Renal cortical epithelial cell (primary cell): ENCODE measurements at places on chromosomes 7 and 10. TPM values are rescaled to one million over a fixed set of nuclear protein-coding genes. Genes with fewer than 3 reads are reported as not detected.

The HOXA1 gene
- 1.0 and 1.8 TPM in 2 replicates for total RNA-seq

The ADAM12 gene
- total RNA-seq: 19.4 and 26.2 TPM in 2 replicates

The PPP1R17 gene
- not detected in 2 replicates for total RNA-seq

The NME8 gene
- not detected in 2 replicates for total RNA-seq

The BTRC gene
- total RNA-seq: 4.7 and 19.6 TPM in 2 replicates

DNA sequence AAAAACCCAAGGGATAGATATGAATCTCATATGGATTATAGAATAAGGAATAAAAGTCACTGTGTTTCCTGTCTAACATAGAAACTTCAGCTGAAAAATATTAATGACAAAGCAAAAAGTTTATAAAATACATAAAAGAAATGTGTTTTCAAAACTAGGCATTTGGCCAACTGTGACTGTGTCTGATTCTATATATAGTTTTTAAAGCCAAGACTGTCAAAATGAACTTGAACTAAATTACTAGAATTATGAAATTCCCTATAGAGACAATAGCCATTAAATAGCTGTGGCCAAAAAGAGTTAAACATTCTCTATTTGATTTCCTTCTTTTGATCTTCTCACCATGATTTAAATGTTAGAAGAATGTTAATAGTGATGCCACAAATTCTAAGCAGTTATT lies 311.2 kb upstream of the SEMA3D start:
- peak; percentile 7 for DNase-seq

- peak; percentile 35 for DNase-seq
Observed at GRCh38 chr7:127938588-127938987, 92.6 kb downstream of the LRRC4 start.

DNA sequence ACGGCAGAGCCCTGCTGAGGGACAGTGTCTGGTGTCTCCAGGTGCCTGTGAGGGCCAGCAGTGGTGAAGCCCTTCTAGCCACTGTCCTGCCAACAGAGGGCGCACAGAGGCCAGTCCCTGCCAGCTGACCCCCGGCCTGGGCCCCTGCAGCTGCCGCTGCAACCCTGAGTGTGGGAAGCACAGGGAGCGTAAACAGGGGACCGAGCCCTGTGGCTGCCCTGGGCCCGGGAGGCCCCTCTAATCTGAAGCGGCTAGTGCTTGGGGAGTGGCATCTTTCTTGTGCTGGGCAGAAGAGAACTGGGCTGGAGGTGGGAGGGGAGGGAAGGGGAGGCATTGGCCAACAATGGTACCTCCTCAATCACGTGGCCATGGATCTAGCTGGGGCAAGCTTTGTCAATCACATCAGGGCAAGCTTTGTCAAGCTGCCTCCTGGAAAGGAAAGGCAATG lies 34.6 kb downstream of the TRIM8 start:
- DNase-seq: peak; percentile 64

DNA sequence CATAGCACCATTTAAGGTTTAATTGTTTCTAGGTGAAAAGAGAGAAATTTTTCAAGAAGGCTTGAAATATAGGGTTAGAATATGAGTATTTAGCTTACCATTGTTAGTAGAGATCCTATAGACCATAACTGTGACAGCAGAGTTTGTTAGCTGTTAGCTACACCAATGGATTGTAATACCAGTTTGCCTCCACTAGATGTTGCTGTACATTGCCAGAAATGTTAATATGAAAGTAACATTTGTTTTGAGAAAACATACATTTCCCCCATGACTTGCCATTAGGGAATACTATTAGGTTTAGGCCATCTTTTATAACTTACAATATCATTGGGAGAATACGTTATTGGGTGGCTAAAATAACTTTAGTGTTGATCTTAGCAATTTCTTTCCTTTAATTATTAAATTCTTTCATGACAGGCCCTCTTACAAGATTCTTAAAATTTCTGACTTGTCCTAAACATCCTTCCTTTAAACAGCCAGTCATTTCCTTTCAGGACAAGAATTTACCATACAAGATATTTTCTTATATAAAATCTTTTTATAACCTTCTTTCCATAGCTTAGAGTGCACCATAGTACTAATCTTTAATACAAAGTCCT lies 39.5 kb downstream of the ZNF117 start:
- DNase-seq: peak; percentile 47

GRCh38 chr10:43203448-43204041 lies 63.3 kb downstream of the RASGEF1A start:
- no peak for DNase-seq

GRCh38 chr7:106583100-106583499 lies 77.9 kb downstream of the CCDC71L start:
- DNase-seq: no peak

DNA sequence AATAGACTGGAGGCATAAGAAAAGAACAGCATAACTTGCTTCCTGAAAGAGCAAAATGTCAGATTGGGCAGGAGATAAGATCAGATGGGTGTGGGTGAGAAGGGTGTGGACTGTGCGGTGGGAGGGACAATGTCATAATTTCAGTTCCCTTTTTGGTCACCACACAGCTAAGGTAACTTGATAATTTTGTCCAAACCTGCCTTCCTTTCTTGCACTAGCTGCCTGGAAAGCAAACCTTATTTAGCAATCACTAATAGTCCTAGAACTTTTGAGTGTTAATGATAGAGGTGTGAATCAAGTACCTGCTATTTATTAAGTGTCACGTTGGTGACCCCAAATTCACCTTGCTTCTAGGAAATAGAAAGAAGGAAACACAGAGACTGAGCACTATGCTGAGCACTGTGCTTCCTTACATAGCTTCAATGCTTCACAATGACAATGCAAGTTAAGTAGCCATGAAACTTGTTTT lies 72.4 kb upstream of the SP4 start:
- peak; percentile 14 for DNase-seq

- DNase-seq: no peak
Observed at GRCh38 chr10:98399784-98400183, 15.2 kb downstream of the PYROXD2 start.

DNA sequence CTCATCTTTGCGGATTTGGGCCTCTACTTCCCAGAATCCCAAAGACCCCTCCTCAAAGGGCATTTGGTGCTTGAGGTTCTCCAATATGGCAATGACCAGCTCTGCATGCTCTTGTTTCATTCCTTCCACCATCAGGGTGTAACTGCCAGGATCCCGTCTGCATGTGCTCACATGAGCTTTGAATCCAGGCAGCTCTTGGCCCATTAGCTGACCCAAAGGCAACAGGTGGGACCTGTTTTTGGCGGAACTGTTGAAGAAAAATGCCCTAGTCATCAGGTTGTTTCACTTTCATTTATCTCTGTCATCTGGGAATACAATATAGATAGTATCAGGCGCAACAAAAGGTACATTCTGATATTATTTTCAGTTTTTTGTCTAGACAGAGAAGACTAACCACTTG lies 159.1 kb upstream of the TCF7L2 start:
- no peak for DNase-seq

DNA sequence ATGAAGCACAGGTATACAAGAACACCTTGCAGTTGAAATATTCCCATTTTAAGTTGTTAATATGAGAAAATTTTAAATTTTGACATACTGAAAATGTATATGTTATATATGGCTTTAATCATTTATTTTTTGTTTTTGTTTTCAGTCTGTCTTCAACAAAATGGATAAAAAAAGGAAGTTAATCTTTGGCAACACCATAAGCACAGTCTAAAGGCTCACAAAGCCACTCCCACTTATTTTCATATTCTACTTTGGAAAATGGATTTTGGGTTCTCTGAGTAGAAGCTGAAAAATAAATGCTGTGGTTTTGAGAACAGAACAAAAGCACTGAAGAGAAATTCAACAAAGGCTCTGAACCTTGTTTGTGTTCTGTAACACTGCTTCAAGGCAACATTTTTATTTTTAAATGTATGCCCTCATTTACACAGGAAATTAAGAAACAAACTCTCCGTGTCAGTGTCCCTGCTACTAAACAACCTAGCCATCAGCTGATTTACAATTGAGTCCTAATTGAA lies 81.3 kb upstream of the LRRN3 start:
- DNase-seq: no peak

DNA sequence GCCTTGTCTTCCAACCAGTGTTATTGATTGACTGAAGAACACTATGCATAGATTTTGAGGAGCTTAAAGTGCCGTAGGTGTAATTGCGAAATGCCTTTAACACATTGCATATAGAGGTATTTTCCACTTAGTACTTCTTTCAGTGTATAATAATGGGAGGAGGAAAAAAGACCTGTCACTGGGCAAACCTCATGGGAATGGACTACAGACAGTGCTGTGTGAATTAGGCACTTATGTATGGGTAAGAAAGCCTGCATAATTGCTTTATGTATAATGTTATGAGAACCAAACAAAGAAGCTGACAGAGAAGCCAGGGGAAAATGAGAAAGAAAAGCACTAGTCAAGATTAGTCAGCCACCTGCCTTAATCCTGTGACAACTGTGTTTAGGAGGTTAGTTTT lies 12.4 kb upstream of the SCRN1 start:
- no peak for DNase-seq

GRCh38 chr7:15086131-15086611 lies 183.6 kb upstream of the DGKB start:
- DNase-seq: peak; percentile 94

GRCh38 chr7:133529861-133530260 lies 277.0 kb downstream of the EXOC4 start:
- DNase-seq: no peak

- no peak for DNase-seq
Observed at GRCh38 chr10:123640016-123640535, 26.1 kb upstream of the GPR26 start.

- DNase-seq: no peak
Observed at GRCh38 chr7:96284835-96285234, 37.1 kb downstream of the SLC25A13 start.

- peak; percentile 65 for DNase-seq
Observed at GRCh38 chr7:83684928-83685327, 36.0 kb upstream of the SEMA3E start.

GRCh38 chr10:49657606-49658005 lies 21.8 kb upstream of the C10orf53 start:
- no peak for DNase-seq

DNA sequence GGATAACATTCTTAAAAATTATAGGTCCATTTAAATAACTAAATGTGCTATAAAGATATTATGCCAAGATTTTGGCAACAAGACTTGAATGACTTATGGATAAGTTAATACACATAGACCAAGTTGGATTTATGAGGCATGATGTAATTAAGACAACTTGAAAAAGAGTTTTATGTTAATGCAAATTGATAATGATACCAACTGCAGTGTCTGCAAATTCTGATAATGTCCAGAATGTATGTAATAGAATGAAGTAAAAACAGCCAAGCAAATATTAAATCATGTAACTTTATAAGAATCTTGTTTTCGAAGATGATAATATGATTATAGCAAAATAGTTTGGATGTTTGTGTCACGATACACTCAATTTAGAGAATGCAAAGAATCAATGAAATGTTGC lies 868.3 kb downstream of the DNAJB9 start:
- no peak for DNase-seq

- no peak for DNase-seq
Observed at GRCh38 chr7:105600720-105601550, 19.6 kb upstream of the EFCAB10 start.

DNA sequence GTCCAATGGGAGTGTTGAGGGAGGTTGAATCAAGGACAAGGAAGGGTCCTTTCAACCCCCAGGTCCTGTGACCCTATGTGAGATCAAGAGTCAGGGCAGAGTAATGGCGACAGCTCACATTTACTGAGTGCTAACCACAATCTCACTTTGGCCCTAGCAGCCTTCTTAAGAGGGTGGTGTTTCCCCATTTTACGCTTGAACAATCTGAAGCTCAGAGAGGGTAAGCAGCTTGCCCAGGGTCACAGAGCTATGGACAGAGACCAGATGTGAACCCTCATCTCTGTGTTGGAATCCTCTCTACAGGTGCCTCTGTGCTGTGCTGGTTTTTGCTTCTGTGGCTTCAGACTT lies 102.0 kb downstream of the GRK5 start:
- DNase-seq: no peak

DNA sequence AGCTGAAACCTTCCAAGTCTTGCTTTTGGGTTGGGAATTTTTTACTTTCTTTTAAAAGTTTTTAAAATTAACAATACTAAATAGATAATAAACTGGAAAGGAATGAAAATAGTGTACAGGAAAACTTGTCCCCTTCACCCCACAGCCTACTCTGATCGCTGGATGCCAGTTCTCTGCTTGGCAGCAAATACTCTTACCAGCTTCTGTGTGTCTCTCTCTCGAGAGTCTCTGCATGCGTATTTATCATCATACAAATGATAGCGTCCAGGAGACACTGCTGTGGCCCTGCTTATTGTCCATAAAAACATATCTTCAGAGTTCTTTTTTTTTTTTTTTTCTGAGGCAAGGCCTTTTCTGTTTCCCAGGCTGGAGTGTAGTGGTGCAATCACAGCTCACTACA lies 101.5 kb downstream of the CCNY start:
- no peak for DNase-seq
